MCF 10A (cell line): ENCODE measurements at places on chromosomes 16 and 17. TPM values are rescaled to one million over a fixed set of nuclear protein-coding genes. Genes with fewer than 3 reads are reported as not detected.

TBC1D3E gene
- 3.8 TPM in 2 replicates for total RNA-seq

AMZ2 gene
- total RNA-seq: 127 and 147 TPM in 2 replicates

EPOP gene
- 3.4 and 3.6 TPM in 2 replicates for total RNA-seq

CDRT15L2 gene
- total RNA-seq: not detected in 2 replicates

DNA sequence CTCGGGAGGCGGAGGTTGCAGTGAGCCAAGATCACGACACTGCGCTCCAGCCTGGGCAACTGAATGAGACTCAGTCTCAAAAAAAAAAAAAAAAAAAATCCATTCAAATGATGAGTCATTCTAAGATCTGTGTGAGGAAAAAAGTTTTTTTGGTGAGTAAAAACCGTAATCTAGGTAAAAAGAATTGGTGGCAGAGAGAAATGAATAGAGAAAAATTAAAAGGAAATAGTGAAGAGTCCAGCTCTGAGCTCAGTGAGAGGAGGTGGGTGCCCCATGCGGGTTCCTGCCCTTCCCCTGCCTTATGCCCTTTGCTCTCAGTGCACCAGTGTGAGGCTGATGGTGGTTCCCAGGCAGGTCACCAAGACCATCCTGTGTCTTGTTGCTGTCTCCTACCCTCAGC is 20.9 kb downstream of the GAN start:
- H3K27ac ChIP-seq: no peak overlapping the region
- H3K36me3 ChIP-seq: peaks cover 7% of the 10 kb centered on the region
- H3K27me3 ChIP-seq: no peaks in the 10 kb centered on the region
- H3K4me1 ChIP-seq: peaks cover 10% of the 10 kb centered on the region
- no peak overlapping the region for H3K4me3 ChIP-seq

GRCh38 chr16:57329718-57330327 is 28.8 kb upstream of the CCL22 start:
- H3K36me3 ChIP-seq: no peaks in the 10 kb centered on the region
- H3K27ac ChIP-seq: no peak overlapping the region
- H3K4me1 ChIP-seq: no peaks in the 10 kb centered on the region
- no peaks in the 10 kb centered on the region for H3K27me3 ChIP-seq
- no peak overlapping the region for H3K4me3 ChIP-seq
- no peak for DNase-seq

DNA sequence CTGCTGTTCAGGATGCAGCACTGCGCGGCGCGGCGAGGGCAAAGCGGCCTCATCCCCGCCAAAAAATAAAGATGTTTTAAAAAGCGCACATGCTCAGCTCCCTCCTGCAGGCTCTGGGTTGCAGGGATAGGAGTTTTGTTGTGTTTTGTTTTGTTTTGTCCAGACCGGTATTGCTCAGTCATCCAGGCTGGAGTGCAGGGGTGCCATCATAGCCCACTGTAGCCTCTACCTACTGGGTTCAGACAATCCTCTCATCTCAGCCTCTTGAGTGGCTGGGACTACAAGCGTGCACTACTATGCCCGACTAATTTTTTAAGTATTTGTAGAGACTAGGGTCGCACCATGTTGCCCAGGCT is 636 bp downstream of the WWOX start:
- peaks cover 10% of the 10 kb centered on the region for H3K36me3 ChIP-seq
- DNase-seq: no peak
- H3K4me3 ChIP-seq: peak overlapping the region; percentile 94
- H3K4me1 ChIP-seq: peaks cover 37% of the 10 kb centered on the region
- H3K27me3 ChIP-seq: no peaks in the 10 kb centered on the region
- H3K27ac ChIP-seq: peak overlapping the region; percentile 98

DNA sequence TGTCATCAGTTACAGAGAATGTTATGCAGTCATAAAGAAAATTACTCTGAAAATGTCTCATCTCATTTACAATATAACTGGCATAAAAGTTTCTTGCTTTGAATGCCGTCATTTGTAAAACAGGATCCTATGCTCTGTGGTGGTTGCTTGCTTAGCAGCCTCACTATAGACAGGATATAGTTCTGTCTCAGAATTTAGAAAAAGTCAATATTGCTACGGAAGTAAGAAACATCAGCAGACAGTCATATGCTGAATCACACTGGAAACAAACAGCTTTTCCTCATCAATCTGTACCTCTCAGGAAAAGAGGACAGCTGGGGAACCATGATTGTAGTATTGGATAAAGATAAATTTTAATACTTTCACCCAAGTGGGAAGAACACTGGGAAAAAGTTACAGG is 105.5 kb downstream of the MYO1D start:
- H3K36me3 ChIP-seq: peaks cover 9% of the 10 kb centered on the region
- DNase-seq: no peak
- no peak overlapping the region for H3K4me3 ChIP-seq

- H3K4me3 ChIP-seq: no peak overlapping the region
- no peaks in the 10 kb centered on the region for H3K4me1 ChIP-seq
- no peak for DNase-seq
- H3K27ac ChIP-seq: no peak overlapping the region
- no peaks in the 10 kb centered on the region for H3K36me3 ChIP-seq
- H3K27me3 ChIP-seq: no peaks in the 10 kb centered on the region
These were observed 188.6 kb upstream of the CCL2 start for GRCh38 chr17:34066528-34066927.

GRCh38 chr17:54948380-54948779 is 20.1 kb downstream of the COX11 start:
- no peaks in the 10 kb centered on the region for H3K27me3 ChIP-seq
- H3K4me1 ChIP-seq: peaks cover 14% of the 10 kb centered on the region
- H3K36me3 ChIP-seq: peaks cover 77% of the 10 kb centered on the region

- H3K36me3 ChIP-seq: no peaks in the 10 kb centered on the region
- H3K4me1 ChIP-seq: no peaks in the 10 kb centered on the region
- no peaks in the 10 kb centered on the region for H3K27me3 ChIP-seq
These were observed 57.5 kb downstream of the WIPI1 start for GRCh38 chr17:68399638-68400403.

DNA sequence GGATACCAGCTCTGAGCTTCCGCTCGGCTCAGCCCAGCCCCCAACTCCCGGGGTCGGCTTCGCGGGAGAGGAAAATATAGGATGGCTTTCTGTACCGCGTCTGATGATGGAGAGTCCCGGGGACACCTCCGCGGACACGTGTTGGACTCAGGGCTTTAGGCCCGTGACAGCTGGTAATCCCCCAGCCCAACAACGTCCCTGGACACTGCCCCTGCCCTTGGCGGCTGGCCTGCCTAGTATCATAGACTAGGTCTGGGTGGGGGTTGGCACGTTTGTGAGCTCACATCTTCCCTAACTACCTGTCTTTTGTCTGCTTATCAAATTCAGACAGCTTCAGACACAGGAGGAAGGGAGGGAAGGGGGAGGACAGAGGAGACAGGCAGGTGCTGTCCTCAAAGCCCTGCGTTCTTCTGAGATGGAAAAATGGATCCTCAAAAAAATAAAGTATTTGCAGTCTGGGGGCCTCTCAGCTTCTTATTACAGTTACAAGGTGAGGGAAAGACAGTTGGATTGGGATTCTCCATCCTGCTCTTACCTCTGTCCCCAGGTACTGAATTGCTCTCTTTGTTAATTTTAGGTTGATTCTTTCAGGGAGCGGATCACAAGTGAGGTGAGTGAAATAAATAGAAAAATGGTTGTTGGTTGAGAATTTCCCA is 698 bp downstream of the PSME3 start:
- H3K36me3 ChIP-seq: peaks cover 40% of the 10 kb centered on the region
- peaks cover 25% of the 10 kb centered on the region for H3K4me1 ChIP-seq
- H3K27ac ChIP-seq: peak overlapping the region; percentile 99
- peak overlapping the region; percentile 96 for H3K4me3 ChIP-seq
- no peaks in the 10 kb centered on the region for H3K27me3 ChIP-seq

DNA sequence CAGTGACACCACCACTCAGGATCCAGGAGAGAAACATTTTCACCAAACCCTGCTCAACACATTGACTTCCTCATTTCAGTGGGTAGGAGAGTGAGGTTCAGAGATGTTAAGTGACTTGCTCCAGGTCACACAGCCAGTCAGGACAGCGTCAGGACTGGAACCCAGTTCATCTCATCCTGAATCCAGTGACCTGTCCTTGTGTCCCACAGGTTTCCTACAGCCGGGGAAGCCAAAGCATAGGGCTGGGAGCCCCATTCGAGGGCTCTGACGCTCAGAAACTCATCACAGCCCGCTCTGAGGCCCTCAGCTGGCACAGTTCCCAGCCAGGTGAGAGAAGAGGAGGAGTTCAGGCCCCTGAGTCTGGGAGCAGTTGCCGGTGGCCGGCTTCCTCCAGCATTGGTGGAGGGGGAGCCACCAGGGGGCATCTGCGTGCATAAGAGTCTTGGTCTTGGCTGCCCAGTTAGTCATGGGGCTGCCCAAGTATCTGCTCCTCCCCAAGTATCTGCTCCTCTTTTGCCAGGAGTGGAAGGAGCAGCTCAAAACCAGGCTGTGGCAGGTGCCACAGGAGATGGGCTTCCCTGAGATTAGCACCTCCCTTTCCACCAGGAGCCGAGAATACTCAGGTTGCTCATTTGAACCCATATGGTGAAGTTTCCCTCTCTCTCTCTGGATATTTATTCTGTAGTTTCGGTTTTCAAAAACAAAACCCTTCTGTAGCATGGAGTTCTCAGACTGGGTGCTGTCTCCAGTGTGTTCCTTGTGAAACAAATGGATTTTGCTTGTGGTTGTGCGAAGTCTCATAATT is 56.0 kb downstream of the TNFRSF13B start:
- no peak overlapping the region for H3K27ac ChIP-seq
- H3K36me3 ChIP-seq: no peaks in the 10 kb centered on the region
- DNase-seq: peak; percentile 76

DNA sequence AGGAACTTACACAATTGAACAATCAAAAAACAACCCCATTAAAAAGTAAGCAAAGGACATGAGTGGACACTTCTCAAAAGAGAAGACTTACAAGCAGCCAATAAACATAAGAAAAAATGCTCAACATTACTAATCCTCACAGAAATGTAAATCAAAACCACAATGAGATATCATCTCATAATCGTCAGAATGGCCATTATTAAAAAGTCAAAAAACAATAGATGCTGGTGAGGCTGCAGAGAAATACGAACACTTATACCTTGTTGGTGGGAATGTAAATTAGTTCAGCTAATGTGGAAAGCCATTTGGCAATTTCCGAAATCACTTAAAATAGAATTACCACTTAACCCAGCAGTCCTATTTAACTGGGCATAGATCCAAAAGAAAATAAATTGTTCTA is 301.9 kb upstream of the KCNJ16 start:
- DNase-seq: no peak
- no peak overlapping the region for H3K27ac ChIP-seq
- H3K4me3 ChIP-seq: no peak overlapping the region
- H3K27me3 ChIP-seq: no peaks in the 10 kb centered on the region

GRCh38 chr16:82655072-82655714 is 28.4 kb downstream of the CDH13 start:
- peaks cover 4% of the 10 kb centered on the region for H3K36me3 ChIP-seq
- no peak overlapping the region for H3K4me3 ChIP-seq
- H3K27ac ChIP-seq: peak overlapping the region; percentile 22
- DNase-seq: peak; percentile 54

DNA sequence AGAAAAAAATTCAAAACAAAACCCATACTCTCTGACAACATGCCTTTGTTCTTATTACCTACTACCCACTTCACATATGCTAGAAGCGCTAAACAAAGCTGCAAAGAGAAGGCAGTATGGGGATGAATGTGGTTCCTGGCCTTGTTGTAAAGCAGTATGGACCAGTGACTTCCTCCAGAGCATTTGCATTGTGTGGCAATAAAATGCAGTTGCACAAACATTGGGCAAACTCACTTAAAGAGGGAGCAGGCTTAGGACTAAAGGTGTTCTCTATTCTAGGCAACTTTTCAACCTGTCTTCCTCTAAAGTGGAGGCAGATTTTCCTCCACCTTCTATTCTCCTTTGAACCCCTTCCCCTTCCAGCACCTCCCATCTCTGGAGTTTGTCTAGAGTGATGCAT is 17.1 kb downstream of the TMIGD1 start:
- DNase-seq: no peak
- no peaks in the 10 kb centered on the region for H3K36me3 ChIP-seq
- H3K27me3 ChIP-seq: no peaks in the 10 kb centered on the region
- no peak overlapping the region for H3K4me3 ChIP-seq
- H3K27ac ChIP-seq: no peak overlapping the region

DNA sequence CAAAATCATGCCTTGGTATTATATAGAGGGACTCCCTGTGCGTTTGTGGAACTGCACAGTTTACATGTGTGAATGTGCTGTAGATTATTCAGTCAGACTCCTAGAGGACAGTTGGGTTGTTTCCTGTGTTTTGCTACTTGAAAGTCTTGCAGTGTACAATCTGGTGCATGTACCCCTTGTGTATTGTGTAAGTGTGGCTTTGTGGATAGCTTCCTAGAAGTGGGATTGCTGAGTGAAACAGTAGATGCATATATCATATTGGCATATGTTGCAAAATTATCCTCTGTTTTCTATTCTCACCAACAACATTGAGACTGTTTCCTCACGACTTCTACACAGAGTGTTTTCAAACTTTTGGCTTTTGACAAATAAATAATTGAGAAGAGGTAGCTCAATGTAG is 263.7 kb downstream of the MAP2K6 start:
- no peak overlapping the region for H3K4me3 ChIP-seq
- no peak overlapping the region for H3K27ac ChIP-seq
- H3K4me1 ChIP-seq: no peaks in the 10 kb centered on the region
- H3K36me3 ChIP-seq: no peaks in the 10 kb centered on the region
- H3K27me3 ChIP-seq: no peaks in the 10 kb centered on the region
